ENCODE measurements at places on chromosomes 2 and 18.

- DNase-seq: no peak
Observed at GRCh38 chr2:10297959-10298531, 4.7 kb upstream of the HPCAL1 start.

- no peak for DNase-seq
Observed at GRCh38 chr2:97745474-97746174, 32.2 kb downstream of the ZAP70 start.

- no peak for DNase-seq
Observed at GRCh38 chr2:230889911-230890601, 25.3 kb downstream of the ITM2C start.

DNA sequence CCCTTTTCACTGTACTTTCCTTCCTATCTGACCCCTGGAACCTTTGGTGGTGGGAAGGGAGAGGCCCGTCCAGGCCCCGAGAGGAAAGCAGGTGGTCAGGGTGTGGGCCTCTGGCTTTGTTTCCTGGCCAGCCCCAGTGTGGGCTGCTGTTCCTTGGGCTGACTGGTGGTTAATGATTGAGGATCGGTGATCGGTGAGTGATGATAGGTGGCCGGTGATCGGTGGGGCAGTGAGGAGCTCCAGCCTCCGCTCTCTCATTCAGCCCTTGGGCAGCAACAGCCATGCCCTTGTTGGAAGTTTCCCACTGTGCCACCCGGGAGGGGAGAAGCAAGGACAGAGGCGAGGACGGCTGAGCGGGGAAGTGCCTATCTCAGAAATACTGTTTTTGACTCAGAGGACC lies 7.3 kb downstream of the ACKR3 start:
- no peak for DNase-seq

DNA sequence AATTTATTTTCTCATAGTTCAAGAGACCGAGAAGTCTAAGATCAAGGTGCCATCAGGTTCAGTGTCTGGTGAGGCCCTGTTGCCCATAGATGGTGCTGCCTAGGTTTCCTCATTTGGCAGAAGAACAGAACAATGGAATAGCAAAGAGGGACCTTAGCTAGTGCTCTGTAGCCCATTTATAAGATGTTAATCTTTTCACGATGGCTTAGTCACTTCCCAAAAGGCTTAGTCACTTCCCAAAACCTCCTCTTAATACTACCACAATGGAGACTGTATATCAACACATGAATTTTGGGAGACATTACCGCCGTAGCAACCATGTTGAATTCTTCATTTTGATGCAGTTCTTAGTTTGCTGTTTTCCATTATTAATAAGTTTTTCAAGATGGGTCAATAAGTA lies 246.3 kb upstream of the NRP2 start:
- DNase-seq: no peak

GRCh38 chr18:2412996-2413751 lies 158.1 kb downstream of the METTL4 start:
- no peak for DNase-seq

GRCh38 chr2:199810422-199811171 lies 40.4 kb downstream of the FTCDNL1 start:
- DNase-seq: no peak

- DNase-seq: no peak
Observed at GRCh38 chr2:202148515-202149154, 75.6 kb downstream of the KIAA2012 start.

DNA sequence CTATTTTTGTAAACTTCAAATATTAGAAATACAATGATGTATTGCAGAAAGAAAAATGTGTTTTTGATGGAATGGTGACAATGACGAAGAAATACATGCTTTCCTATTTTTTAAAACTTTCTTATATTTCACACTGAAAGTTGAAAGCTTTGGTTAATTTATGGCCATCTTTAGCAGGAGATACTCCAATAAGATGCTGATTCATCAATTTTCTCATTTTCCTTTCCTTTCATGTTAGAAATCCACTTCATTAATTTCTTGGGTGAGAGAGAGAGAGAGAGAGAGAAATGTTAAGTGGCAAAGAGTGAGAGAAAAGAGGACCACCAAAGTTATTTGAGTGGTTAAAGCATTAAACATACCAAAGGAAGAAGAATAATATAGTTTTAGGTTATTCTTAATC lies 28.6 kb upstream of the MAP2 start:
- no peak for DNase-seq

GRCh38 chr18:70331456-70332097 lies 42.7 kb downstream of the SOCS6 start:
- DNase-seq: no peak

DNA sequence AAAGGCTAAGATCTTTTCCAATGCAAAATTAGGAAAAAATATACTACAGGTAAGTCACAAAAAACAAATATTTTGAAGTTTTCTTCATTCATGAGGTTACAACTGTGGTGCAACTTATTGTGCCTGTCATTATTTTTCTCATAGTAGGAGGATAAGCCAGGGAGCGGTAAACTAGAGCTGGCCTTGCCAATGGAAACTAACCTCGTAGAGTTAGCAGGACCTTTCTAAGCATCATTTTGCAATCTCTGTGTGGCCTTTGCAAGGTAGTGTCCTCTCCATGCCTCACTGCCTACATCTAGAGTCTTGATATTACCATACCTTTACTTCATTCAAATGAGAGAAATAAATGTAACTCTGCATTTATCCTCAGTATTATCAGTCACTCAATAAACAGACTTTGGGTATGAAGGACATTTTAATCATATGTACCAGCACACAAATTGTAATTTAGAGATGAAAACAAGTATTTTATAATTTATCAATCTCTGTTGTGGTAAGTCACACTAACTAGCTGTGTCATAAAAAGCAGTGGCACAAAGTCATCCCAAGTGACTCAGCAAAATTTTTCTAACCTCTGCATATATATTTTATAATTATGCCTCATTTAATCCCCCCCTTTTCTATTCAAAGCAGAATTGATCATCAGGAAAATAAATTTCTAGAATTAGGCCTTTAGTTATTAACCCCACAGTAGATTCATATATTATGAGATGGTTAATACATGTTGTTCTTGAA lies 47.0 kb downstream of the LANCL1 start:
- no peak for DNase-seq

DNA sequence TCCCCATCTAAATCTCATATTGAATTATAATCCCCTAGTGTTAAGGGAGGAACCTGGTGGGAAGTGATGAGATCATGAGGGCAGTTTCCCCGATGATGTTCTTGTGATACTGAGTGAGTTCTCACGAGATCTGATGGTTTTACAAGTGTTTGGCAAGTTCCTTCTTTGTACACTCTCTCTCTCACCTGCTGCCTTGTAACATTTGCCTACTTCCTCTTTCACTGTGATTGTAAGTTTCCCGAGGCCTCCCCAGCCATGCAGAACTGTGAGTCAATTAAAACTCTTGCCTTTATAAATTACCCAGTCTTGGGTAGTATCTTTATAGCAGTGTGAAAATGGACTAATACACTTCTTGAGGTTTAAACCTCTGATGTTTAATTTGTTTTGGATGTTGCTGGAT lies 177.5 kb downstream of the CD8B2 start:
- DNase-seq: no peak

GRCh38 chr2:167383610-167384194 lies 495.4 kb downstream of the XIRP2 start:
- no peak for DNase-seq

- DNase-seq: no peak
Observed at GRCh38 chr2:145685383-145686050, 1165.6 kb upstream of the ZEB2 start.

GRCh38 chr2:167764772-167765341 lies 482.5 kb downstream of the STK39 start:
- DNase-seq: no peak

DNA sequence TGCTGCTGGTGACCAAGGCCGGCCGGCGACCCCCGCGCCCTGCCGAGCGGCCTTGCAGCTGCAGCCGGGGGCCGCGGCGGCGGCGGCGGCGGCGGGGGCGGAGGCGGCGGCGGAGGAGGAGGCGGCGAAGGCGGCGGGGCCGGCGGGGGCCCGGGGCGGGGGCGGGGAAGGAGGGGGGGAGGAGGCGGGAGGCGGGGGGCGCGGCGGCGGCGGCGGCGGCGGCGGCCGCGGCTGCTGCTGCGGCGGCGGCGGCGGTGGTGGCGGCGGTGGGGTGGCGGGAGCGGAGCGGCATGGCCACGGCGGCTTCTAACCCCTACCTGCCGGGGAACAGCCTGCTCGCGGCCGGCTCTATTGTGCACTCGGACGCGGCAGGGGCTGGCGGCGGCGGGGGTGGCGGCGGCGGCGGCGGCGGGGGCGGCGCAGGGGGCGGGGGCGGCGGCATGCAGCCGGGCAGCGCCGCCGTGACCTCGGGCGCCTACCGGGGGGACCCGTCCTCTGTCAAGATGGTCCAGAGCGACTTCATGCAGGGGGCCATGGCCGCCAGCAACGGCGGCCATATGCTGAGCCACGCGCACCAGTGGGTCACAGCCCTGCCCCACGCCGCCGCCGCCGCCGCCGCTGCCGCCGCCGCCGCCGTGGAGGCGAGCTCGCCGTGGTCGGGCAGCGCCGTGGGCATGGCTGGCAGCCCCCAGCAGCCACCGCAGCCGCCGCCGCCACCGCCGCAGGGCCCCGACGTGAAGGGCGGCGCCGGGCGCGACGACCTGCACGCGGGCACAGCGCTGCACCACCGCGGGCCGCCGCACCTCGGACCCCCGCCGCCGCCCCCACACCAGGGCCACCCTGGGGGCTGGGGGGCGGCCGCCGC lies 1.5 kb downstream of the POU3F3 start:
- no peak for DNase-seq

DNA sequence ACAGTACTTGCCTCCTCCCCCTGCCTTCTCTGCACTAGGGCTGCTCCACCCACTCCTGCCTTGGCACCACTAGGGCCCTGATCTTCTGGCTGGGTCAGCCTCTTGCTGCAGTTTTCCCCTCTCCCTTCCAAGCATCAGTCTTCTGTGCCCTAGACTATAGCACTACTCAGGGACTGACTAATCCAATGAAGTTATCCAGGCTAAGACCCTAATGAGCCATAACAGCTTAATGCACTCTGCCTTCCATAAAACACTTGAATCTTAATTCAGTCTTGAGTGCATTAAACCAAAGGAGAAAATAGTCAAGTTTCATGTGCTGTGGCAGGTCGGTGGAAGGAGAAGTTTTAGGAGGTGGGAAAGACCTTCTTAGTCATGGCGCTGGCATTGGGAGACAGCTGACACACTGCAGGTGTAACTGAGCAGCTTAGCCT lies 95.7 kb downstream of the BIN1 start:
- no peak for DNase-seq

- DNase-seq: no peak
Observed at GRCh38 chr2:186749219-186749618, 55.4 kb downstream of the FAM171B start.

DNA sequence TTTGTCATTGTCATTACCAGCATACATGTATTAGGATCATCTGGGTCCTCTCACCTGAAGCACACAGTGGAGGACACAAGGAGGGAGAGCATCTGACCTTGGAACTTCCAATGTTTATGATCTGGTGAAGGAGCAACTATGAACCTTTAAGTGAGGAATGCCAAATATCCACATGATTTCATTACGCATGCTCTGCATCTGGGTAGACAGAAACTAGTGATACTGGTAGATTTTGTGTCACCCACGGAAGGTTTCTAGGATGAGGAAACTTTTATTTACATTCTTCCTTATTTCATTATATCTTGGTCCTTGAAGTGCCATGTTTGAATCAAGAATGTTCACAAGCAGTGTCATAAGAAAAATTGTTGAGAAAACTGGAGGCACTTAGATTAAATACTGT lies 32.1 kb downstream of the SPC25 start:
- DNase-seq: no peak

- DNase-seq: peak; percentile 27
Observed at GRCh38 chr2:200335657-200336056, 29.2 kb downstream of the SPATS2L start.

GRCh38 chr18:34773378-34773777 lies 63.3 kb downstream of the DTNA start:
- DNase-seq: no peak

DNA sequence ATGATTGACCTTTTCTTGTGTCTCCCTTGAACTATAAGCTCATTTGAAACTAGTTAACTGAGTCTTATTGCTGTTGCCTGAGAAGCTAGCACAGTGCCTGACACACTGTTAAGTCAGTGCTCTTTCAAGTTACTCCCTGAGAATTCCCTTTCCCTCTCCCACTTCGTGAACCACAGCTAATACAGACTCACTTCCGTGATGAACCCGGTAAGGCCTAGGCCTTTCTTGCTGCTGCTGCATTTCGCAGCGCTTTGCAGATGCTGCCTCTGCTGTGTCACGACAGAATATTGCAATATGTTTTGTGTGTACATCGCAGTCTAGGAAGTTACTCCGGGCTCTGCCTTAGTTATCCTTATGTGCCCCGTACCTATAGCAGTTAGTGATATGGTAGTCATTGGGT lies 42.8 kb downstream of the LIMS1 start:
- no peak for DNase-seq

DNA sequence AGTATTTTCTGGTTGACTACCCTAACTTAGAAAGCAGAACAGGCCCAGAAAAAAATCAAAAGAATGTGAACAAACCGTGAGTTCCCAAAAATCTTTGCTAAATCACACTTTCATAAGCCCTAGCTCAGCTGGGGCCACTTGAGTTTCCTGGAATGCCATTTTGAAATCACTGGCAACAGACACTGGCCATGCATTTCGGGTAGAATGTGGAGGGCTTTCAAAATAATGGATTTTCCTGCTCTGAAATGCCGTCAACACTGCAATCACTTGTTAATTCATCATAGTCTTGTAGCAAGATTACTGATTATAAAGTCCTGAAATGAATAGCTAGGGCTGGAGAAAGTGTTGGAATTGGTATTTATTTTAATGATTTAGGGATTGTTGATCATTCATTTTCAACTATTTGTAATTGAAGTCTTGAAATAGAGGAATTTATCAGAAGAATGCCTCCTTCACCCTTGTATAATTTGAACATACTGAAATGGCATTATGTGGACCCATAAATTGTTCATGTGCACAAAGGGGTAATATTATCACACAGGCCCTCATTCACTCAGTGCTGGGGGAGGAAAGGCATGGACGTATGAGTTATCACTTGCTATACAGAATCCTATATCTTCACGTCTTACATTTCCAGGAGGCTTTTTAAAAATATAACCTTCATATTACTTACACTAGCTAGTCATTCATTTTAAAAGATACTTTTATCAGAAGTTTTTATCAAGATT lies 134.8 kb downstream of the DTNA start:
- DNase-seq: no peak

- no peak for DNase-seq
Observed at GRCh38 chr2:64998658-64999061, 9.5 kb downstream of the SLC1A4 start.

GRCh38 chr2:206011795-206012194 lies 74.2 kb downstream of the INO80D start:
- DNase-seq: no peak

DNA sequence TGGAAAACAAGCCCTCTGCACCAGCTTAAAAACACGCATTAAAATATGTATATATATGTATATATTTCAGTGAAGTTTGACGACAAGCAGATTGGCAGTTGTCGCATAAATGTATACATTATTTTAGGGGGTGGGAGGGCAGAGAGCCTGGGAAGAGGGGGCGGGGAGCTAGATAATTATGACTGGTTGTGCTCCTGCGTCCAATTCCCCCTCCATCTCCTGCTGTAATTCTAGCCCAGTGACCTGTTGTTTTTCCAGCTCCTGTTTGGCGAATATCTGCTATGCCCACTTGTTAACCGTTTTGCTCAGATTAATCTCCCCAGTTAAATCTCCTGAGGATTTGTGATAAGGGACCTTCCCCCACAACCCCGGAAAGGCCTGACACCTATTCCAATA lies 656 bp downstream of the UNC80 start:
- peak; percentile 77 for DNase-seq
